Right renal cortex interstitium (tissue), 3 donors: ENCODE measurements at places on chromosomes 16 and 17.

GRCh38 chr16:16045296-16045695, 95.9 kb downstream of the ABCC1 start:
- no peak for DNase-seq

DNA sequence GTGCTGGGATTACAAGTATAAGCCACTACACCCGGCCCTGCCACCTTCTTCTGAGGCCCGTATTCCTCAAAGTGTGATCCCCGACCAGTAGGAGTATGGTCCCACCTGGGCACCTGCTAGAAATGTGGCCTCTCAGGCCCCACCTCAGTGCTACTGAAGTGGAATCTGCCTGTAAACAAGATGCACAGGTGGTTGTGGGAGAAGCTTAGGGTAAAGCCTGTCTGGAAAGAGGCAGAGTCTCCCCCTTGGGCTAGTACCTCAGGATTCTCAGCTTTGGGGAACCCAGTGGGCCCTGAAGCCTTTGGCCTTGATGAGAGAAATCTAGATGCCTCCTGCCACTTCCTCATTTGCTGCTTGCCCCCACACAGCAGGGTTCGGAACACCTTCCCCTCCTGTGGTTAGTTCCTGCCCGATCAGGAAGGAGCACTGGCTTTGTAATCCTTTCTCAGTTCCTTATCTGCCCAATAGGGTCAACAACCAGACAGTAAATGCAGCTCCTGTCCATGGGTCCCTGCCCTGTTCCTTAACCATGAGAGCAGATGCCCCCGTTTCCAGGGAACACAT, 25.2 kb downstream of the TK2 start:
- no peak for DNase-seq

GRCh38 chr17:81116704-81117103, 48.6 kb upstream of the PVALEF start:
- DNase-seq = no peak

DNA sequence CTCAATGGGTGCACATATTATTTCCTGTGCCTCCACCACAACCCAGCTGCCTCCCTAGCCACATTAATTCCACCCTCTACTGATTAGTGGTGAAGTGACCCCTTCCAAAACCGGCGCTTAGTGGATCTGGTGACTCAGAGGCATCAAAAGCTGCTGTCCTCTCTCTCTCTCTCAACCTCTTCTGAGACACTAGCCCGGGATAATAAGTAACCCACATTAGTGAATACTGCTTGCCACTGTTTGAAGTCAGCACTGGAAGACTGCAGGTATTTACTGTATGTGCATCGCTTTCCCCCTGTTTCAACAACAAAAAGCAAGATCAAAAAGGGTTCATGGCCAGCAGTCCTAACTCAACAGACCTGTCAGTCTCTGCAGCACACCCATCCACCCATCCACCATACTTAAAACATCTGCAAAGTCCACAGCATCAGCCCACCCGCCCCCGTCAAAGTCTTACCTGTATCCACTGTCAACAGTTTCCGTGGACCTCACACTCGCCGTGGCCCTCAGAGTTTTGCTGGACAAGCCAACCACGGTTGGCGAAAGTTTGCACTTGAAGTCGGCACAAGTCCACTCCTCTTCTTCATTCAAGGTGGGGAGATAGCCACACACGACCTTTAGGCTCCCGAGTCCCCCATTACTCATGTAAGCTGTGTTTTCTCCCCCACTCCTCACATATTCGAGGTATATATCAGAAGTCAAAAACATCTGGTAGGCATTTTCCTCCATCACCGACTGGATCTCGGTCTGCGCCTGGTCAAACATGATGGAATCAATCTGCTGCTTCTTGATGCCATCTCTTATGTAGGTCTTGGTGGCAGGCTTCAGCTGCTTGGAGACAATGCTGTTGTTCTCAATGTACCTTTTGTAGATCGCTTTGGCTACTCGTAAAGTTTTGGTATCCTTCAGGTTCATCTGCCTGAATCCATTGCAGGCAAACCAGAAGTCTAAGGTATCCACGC, 3.8 kb downstream of the AXIN2 start:
- no peak for DNase-seq

DNA sequence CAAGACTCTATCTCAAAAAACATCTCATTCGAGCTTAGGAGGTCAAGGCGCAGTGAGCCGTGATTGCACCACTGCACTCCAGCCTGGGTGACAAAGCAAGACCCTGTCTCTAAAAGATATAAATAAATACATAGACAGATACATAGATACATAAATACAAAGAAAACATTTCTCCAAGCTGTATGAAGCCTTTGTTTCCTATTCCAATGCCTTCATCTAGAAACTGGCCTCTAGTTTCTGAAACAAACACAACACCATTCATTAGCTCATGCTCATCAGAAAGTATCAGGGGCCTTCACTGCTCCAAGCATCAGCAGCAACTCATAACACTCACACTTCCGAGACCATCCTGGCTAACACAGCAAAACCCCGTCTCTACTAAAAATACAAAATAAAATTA, 10.3 kb upstream of the ASGR2 start:
- DNase-seq = no peak

DNA sequence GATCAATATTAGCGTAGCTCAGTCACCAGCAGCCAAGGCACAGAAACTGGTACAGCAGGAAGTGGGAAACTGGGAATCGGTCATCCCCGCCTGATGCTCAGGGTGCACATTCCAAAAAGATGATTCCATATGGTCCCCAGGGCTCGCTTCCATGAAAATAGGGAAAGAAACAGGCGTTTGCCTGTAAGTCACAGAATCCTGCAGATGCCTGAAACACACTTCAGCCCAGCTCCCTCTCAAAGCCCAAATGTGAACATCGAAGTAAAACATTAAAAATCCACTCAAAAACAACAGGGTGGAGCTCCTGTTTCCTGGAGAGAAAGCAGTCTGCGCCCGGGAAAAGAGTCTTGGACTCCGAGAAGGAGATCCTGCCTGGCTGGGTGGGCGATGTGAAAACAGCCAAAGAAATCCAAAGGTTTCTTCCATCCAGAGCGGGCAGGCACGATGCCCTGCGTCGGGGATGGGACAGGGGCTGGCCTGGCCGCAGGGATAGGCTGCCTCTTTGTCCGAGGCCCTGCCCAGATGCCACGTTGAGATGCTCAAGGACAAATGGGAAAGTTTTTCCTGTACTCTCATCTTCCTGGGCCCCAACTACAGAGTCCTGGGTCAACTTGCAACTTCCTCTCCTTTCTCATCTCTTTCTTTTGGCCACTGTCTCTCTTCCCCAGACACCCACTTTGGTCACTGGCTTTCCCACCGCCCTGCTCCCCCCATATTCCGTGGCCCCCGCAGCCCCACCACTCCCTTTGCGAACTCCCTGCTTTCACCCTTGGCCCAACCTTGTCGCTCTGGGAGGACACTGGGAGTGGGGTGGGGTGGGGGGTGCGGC, 743 bp downstream of the WIPI1 start:
- no peak for DNase-seq

DNA sequence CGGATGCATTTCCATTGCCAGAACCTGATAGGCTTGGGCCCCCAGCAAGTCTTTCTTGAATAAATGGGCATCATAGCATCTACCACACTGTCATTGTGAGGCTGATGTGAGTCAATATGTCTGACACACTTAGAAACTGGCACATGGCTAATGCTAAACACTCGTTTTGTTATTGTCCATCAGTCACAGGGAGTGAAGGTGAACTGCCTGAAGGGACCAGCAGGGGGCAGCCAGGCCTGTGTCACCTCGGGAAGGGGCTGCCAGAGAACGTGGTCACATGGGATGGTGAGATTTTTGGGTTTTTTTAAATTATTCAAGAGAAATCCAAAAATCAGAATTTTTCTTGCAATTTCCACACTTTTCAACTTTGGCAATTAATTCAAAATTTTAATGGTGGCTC, 831 bp upstream of the RCVRN start:
- no peak for DNase-seq

- no peak for DNase-seq
Observed at GRCh38 chr16:67286441-67287235, 7.3 kb downstream of the PLEKHG4 start.

DNA sequence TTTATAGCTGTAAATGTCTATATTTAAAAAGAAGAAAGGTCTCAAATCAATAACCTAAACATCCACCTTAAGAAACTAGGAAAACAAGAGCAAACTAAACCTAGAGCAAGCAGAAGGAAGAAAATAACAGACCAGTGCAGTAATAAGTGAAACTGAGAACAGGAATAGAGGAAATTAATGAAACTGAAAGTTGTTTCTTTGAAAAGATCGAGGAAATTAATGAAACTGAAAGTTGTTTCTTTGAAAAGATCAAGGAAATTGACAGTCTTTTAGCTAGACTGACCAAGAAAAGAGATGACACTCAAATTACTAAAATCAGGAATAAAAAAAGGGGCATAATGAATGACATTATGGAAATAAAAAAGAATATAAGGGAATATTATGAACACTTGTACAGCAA, 46.4 kb downstream of the SLFN5 start:
- no peak for DNase-seq

GRCh38 chr16:89096768-89097391, 3.2 kb downstream of the ACSF3 start:
- no peak for DNase-seq

DNA sequence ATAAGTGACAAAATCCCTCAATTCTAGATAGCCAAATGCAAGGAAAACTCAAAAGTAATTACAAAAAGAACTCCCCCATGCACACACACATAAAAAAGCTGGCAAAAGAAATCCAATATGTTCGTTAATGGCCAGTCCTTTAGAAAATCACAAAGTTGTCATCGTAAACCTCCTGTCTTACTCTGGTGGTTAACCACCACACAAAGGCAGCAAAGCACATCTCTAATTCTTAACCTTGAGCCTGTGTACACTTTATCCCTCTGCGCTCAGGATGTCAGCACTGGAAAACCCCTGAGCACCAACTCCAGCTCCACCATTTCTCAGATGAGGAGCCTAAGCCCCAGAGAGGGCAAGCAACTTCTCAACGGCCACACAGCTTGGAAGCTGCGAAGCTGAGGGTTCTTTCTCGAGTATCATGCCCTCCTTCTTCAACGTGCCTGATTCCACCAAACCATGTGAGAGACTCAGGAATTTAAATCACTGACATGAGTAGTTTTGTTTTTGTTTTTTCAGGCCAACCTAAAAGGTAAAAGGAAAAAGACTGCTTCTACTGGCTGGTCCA, 72.5 kb downstream of the C16orf95 start:
- DNase-seq = no peak

GRCh38 chr16:10608687-10609401, 28.4 kb upstream of the EMP2 start:
- DNase-seq = no peak

DNA sequence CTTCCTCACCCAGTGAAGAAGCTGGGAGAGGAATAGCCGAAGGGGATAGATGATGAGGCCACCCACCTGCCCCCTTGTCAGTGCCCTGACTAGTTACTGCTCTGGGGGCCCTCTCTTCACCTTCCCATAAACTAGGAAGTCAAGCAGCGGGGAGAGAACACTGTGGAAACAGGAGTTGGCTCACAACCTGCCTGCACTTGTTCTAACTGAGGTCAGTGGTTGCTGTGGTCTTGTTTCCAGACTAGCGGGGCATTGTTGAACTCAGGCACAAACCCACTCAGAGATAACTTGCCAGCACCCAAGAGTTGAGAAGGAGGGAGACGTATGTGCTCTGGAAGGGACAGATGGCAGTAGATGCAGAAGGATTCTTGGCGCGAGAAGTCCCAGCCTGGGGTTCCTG, 48.6 kb upstream of the DDX52 start:
- DNase-seq = no peak

DNA sequence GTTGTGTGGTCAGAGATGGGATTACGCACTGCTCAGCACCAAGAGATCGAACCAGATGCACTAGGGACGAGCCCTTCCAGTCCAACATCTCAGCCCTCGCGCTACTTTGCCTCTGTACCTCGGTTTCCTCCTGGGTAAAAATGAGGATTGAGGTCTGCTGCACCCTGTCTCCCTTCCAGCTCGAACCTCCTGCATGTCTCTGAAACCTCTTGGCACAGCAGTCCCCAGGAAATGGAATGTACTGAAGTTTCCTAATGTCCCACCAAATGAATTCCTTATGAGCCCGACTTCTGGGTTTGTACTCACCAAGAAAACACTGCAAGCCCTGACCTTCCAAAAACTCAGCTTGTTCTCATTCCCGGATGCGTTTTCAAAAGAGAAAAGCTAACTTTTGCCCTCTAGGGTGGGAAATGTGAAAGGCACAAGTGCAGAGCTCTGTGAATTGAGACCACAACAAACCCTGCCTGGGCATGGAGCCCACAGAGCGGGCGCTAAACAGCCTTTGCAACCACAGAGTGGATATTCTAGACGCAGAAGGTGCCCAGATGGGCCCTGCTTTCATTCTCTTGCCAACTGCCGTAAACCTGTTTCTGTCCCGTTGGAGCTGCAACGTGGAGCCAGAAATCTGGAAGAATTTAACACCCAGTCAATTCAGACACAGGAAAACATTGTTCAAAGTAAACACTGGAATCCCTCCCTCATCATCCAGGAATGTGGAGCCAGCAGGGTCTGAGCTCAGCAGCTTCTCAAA, 10.3 kb downstream of the CDRT4 start:
- DNase-seq = no peak

DNA sequence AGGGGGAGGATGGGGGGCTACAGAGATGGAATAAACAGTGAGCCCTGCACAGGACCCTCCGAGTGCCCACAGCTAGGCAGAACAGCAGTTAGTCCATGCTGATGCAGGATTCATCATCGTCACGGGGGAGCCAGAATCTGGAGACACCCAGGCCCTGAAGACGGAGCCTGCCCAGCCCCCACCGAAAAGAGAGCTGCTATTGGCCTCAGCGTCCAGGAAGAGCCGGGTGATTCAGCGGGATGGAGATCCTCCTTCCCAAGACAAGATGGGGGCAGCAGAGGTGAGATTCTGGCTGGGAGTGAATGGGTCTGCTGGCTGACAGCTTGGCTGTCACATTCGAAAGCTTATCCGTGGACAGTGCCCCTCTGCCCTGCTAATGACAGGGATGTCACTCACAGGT, 133.6 kb upstream of the CRHR1 start:
- no peak for DNase-seq

GRCh38 chr17:80726558-80727408, 182.1 kb downstream of the RPTOR start:
- no peak for DNase-seq

- no peak for DNase-seq
Observed at GRCh38 chr17:14950216-14950615, 314.9 kb downstream of the PMP22 start.
